Effector memory CD8-positive, alpha-beta T cell (primary cell): ENCODE measurements at places on chromosomes 13 and 19.

- no peak for DNase-seq
Observed at GRCh38 chr13:25095851-25096453, at the start of gene PABPC3. PABPC3 (plus strand) TSS chr13:25096136; CDS start chr13:25096199, 63 bp downstream.

DNA sequence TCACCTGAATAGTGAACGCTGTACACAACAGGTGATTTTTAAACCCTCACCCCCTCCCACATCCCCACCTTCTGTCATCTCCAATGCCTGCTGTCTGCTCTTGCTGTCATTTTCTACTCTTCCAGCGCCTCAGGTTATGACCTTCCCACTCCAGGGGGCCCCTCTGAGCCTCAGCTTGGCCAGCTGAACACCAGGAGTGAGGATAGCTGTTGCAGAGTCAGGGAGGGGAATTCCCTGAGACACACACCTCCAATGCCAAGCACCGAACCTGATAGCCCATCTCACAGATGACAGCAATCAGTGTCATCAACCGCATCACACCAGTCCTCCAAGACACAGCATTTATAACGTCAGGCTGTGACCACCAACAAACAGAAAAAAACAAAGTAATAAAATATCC is 193.5 kb downstream of the ZNF536 start:
- DNase-seq = no peak

GRCh38 chr13:47027780-47028437 is 131.1 kb upstream of the HTR2A start:
- DNase-seq = no peak

GRCh38 chr19:28705008-28705407 is 507.9 kb downstream of the UQCRFS1 start:
- DNase-seq = no peak

- DNase-seq = no peak
Observed at GRCh38 chr19:14198384-14199376, 7.3 kb downstream of the ADGRL1 start.

DNA sequence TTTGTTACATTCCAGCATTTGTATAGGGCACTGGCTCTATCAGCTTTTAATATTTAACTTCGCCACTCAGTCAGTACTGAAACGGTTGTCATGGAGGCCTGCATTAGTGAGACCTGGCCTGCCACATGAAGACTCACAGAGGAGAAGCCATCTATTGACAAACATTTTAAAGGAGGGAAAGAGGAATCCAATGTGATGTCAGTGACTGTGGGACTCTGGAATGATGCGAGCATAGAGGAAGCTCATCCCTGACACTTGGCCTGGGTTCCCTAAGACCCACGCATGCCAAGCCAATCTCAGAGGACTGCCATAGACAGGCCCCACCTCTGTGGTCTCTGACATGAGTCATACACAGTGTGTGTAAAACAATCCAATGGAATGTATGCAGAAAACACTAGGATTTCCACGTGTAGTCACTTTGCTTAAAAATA is 7.9 kb upstream of the DPY19L3 start:
- DNase-seq = no peak

DNA sequence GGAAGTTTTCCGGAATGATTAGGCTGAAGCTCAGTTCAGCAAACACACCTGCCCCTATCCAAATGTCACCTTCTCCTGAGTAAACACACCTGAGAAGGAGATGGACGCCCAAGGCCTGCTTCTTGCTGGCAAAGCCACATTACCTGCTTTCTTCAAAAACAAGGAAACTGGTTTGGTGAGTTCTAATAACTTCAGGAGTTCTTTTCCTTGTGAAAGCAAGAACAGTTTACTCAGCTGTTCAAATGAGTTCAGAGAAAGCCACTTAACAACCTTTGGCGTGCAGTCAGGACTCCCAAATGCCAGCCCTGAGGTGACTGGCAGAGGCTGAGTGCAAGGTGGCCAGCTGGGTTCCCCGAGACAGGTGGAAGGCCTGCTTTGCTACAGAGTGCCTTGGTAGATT is 160.5 kb downstream of the STK24 start:
- DNase-seq = no peak

- no peak for DNase-seq
Observed at GRCh38 chr19:4059453-4059871, 7.2 kb downstream of the ZBTB7A start.

DNA sequence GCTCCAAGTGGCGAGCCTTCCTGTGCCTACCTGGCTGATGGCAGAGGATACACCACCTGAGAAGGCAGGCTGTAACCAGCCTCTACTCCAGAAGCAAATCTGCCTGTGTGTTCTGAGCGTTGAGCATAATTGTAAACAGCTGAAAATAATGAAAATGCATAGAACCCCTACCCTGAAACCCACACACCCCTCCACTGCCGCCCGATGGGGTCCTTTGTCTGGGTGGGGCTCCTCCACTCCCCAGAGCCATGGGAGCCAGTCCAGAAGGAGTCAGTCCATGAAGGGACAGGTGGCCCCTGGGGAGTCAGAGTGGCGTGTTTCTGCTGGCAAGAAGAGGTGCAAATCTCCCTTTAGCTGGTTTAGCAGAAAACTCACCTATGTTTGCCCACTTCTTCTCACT is 8.0 kb upstream of the SOX1 start:
- DNase-seq = no peak

DNA sequence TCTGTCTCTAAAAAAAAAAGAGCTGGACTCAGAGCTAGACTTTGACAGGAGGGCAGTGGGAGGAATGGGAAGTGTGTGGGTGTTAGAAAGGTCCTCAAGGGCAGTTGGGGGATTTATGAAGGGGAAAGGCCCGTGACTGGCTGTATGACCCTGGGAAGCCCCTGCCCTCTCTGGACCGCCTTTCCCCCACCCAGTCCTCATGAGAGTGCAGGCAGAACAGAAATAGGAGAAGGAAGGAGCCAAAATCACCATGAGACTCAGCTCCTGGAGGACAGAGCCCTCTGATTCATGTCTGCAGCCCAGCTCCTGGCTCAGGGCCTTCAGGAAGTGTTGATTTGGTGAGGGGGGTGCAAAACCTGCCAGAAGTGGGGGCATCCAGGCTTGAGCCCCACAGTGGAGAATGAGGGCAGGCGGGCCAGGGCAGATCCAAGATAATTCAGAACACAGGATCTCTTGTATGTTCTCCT is 8.7 kb upstream of the SMG9 start:
- DNase-seq = no peak

- DNase-seq = no peak
Observed at GRCh38 chr19:1387684-1388636, 4.3 kb downstream of the NDUFS7 start.

DNA sequence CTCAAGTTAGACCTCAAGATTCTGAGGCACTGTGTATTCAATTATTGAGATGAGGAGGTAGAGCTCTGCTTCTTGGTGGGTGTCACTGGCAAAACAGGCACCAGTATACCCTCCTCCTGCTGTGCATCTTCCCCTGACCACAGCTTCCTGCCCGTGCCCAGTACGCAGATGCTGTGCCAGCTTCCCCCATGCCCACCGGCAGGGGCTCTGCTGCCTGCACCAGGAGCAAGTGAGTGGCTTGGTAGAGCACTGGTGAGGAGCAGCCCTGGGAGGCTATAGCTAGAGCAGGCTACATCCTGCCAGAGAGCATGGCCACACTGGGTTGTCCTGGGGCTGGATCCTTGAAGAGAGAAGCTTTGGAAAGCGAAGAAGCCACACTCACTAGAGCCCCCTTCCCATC is 21.0 kb upstream of the RNF17 start:
- no peak for DNase-seq

- no peak for DNase-seq
Observed at GRCh38 chr19:4431808-4432674, 25.6 kb downstream of the UBXN6 start.

- no peak for DNase-seq
Observed at GRCh38 chr13:101303521-101303920, 112.8 kb downstream of the NALCN start.

DNA sequence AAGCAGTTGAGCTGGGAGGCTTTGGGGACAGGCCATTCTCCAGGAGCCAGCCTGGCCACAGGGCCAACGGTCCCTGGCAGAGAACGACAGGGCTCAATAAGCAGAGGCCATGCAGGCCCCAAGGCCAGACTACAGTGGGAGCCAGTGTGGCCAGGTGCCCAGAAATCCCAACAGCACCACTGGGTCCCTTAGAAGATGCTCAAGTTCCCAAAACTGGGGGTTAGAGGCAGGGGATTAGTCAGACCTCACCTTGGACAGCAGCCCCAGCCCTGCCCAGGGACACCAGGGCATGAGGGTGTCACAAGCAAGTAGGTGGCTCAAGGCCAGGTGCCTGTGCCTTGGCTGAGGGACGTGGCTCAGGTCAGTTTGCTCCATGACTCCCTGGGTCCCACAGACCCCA is 12.8 kb downstream of the SCGB2B2 start:
- no peak for DNase-seq

GRCh38 chr13:26485786-26486185 is 71.7 kb upstream of the WASF3 start:
- no peak for DNase-seq

- DNase-seq = no peak
Observed at GRCh38 chr13:28566283-28566682, 71.4 kb upstream of the FLT1 start.

GRCh38 chr19:54311486-54311885 is 1.5 kb downstream of the LILRA5 start:
- no peak for DNase-seq

DNA sequence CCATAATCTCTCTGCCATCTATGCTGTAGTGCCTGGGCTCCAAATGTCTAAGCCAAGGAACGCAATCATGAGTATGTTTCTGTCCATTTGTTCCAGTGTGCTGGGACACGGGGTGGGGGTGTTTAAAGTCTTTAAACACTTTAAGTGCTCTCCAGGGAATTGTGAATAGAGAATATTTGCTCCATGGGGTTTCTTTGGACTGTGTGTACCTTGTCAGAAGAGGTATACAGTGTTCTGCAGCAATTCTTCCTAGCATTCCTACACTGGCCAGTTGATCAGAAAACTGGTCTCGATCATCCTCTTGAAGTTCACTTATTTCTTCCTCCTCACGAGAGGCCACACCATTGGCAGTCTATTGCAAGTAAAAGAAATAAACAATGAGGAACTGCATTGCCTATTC is 35.1 kb upstream of the EEF1AKMT1 start:
- no peak for DNase-seq

- no peak for DNase-seq
Observed at GRCh38 chr13:20964904-20965303, 62.4 kb upstream of the XPO4 start.

DNA sequence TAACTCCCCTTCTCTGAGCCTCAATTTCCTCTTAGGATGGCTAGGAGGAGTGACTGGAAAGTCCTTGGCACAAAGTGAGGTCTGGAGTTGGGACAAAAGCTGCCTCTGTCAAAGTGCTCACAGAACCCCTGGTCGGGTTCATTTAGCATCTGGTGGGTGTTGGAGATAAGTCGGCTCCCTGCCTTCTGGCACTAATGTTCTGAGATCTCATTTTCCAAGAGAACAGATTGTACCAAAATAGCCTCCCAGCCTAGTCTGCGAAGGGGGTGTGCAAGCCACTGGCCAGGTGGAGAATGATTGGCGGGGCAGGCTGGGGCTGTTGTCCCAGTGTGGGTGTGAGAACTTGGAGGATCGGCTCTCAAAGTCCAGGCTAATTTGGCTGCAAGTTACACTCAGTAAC is 20.7 kb upstream of the NWD1 start:
- no peak for DNase-seq

GRCh38 chr13:25574437-25575411 is 202.9 kb downstream of the ATP8A2 start:
- DNase-seq = peak; percentile 58

GRCh38 chr19:47035127-47036096 is 13.0 kb downstream of the TMEM160 start:
- peak; percentile 99 for DNase-seq

DNA sequence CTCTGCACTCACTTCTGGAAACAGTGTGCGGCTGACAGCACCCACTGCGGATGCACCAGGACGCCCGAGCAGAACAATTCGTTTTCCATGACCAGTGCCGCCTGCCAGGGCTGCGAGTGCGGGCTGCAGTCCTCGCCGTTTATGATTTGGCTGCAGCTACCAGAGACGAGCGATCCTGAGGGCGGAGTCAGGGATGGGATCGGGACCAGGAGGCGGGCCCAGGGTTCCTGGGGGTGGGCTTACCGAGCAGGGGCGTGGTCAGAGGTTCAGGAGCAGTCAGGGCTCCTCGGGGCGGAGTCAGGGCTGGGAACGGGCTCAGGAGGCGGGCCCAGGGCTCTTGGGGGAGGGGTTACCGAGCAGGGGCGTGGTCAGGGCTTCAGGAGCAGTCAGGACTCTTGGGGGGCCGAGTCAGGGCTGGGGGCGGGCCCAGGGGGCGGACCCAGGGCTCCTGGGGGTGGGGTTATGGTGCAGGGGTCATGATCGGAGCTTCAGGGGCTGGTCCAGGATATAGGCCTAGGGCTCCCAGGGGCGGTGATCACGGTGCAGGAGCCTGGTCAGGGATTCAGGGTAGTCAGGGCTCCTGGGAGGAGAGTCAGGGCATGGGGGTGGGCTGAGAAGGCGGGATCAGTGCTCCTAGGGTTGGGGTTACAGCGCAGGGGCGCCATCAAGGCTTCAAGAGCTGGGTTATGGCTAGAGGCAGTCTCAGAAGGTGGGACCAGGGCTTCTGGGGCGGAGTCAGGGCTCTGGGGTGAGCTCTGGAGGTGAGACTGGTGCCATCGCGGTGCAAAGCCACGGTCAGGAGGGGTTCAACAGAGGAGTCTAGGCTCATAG is 1.7 kb downstream of the KLK4 start:
- no peak for DNase-seq

DNA sequence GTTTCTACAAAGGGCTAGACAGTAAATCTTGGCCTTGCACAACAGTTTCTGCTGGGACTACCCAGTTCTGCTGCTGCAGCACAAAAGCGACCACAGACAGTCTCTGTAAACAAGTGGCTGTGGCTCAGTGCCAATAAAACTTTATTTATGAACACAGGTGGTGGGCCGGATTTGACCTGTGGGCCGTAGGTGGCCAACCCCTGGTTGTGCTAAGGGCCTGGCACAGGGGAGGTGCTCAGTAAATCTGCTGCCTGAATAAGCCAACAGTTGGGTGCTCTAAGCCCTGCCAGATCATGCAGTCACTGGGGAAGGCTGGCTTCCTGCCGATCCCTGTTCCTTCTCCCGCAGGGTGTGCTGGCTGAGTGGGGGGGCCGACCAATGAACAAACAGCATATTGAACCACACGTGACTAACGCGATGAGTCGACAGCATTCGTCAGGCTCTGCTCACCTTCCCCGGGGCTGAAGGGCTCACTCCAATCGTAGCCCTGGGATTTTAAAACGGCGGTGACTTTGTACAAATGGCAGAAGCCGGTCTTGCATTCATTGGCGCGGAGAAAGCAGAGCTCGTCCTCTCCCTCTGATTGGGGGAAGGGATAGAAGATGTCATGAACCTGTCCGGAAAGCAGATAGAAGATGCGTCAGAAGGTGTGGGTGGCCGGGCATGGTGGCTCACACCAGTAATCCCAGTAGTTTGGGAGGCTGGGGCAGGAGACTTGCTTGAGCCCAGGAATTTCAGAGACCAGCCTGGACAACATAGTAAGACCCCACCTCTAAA is 24.3 kb upstream of the MYDGF start:
- no peak for DNase-seq

GRCh38 chr19:13119627-13120026 is 1.6 kb downstream of the NACC1 start:
- DNase-seq = no peak

- DNase-seq = no peak
Observed at GRCh38 chr19:48568345-48568886, 16.4 kb downstream of the SULT2B1 start.

- DNase-seq = no peak
Observed at GRCh38 chr13:110923777-110924638, 9.1 kb upstream of the ANKRD10 start.

- no peak for DNase-seq
Observed at GRCh38 chr13:31880851-31881494, 141.6 kb downstream of the RXFP2 start.

GRCh38 chr13:19860884-19861655 is 2.4 kb downstream of the ZMYM5 start:
- no peak for DNase-seq
